GM12878 (cell line): ENCODE measurements at places on chromosomes 1 and 21. TPM values are rescaled to one million over a fixed set of nuclear protein-coding genes. Genes with fewer than 3 reads are reported as not detected.

- no peak for DNase-seq
These were observed 40.1 kb downstream of the CD2 start for GRCh38 chr1:116794371-116794770.

- DNase-seq: no peak
These were observed 55.6 kb upstream of the ADAR start for GRCh38 chr1:154663471-154664060.

Gene IL24
- 0.16 TPM in 1 of 2 replicates, not detected in the other for total RNA-seq

Gene TLCD4
- 0.05 TPM in 1 of 2 replicates, not detected in the other for total RNA-seq

DNA sequence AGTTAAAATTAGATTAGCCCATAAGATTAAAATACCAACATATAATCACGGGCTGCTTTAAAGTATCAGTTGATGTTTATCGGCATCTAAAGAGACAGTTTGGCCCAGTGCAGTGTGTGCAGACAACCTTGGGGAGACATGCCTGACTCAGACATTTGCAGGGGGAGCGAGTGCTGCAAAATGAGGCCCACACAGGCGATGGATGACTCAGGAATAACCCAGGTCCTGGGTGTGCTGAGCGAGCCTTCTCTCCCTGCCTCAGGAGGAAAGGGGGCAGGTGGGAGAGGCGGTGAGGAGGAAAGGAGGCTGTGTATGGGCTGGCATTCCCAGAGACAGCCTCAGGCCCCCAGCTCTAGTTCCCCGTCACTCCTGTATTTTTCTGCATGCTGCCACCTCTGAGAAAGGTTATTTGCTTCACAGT lies 9.0 kb downstream of the SLC9A1 start:
- DNase-seq: no peak

DNA sequence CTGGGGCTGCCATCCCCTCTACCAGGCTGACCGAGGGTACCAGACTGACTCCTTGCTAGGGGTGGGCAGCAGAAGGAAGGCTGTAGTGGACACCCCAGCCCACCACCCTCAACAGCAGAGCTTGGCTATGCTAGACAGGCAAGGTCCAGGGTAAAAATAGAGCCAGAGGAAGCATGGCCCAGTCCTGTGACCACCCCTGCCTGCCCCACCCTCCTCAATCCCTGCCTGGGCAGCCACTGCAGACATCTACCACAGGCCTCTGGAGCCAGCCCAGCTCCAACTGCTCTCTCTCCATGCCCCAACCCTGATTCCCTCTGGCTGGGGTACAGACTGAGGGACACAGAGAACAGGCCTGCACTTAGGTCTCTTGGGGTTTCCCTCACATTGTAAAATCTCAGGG lies 1.7 kb downstream of the S100A1 start:
- DNase-seq: no peak

Gene LCE1D
- total RNA-seq: not detected in 2 replicates

Gene GBP4
- total RNA-seq: 3.3 and 4.3 TPM in 2 replicates

Gene PTPN14
- total RNA-seq: 2.0 and 2.2 TPM in 2 replicates

DNA sequence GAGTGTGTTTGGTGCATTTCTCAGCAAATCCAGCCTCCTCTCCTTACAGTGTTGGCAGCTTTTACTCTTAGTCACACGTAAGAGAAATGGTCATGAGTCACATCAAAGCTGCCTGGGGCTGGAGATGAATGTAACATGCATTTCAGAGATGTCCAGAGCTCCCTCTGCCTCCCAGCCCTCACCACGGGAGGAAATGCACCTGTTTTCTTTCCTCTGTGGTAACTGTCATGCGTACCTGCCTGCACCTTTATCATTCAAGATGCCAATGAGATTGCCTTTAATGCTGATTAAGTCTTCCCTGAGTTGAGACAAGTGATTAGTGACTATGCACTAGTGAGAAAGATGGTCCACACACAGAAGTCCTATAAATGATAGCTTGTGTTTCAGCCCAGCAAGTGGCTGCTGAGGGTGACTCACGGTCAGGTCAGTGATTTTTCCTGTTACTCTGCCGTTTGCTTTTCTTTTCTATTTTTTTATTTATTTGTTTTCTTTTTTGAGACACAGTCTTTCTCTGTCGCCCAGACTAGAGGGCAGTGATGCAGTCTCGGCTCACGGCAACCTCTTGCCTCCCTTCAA lies 277.3 kb upstream of the FMN2 start:
- DNase-seq: no peak

GRCh38 chr1:116330342-116330652 lies 42.7 kb upstream of the ATP1A1 start:
- DNase-seq: no peak

Gene TBCE
- total RNA-seq: 19.7 and 22.7 TPM in 2 replicates

DNA sequence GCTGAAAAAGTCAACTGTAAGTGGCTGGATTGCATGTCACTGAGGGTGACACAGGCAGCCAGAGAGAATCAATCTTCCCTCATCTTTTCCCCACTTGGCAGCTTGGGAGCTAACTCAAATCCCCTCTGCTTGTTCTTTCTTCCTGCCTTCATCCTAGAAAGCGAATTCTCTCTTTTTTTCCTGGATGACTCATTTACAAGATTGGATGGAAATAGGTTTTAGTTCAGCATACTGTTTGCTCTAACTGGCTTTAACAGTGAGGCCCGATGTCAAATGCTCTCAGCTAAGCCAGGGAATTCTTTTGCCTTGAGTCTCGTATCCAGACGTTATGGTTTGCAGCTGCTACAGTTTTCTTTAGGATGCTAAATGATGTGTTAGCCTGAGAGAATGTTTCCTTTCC lies 72.7 kb downstream of the HUNK start:
- no peak for DNase-seq

DNA sequence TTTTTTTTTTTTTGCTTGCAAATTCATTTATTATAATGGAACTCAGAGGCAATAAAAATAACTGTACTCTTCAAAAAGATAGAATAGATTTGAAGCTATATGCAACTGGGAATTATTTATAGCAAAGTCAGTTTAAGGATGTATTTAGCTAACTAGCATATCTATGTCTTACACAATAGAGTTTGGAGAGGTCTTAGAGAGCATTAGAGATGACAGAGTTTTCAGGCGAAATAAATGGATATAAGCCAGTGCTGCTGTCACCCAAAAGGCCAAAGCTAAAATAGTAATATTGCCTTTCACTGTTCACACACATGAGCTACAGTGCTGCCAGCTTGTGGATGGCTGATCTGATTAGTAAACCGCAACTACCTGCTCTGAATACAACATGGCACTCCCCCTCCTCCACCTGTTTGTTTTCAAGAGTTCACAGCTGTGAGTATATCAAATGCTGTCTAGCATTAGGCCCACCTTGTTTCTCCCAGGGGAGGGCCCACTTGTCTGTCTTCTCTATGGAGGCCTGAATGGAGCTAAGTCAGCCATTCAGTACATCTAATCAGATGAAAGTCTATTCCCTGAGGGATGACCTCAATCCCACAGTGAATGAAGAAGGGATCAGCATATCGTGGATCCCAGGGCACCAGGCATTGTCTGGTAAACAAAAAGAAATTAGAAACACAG lies 25.2 kb upstream of the SSX2IP start:
- DNase-seq: no peak

Gene RHEX
- 7.7 and 11.4 TPM in 2 replicates for total RNA-seq

DNA sequence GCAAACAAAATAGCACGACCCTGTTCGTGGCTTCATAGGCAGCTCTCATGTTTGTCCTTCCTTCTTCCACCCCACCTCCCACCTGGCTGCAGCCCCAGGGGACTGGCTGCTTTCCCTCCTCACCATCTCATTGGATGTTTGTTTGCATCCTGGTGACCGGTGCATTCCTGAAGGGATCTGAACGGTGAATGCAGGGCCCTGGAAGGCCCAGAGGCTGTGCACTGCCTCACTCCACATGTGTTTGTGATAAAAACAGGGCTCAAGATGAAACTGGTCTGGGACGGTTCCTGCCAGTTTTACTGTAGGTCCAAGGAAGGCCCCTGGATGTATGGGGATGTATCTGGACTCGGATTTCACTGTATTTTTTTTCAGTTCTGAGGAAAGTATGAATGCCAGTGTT lies 42.8 kb downstream of the CNN3 start:
- no peak for DNase-seq

Gene TAL1
- total RNA-seq: 0.05 TPM in 2 replicates

GRCh38 chr21:34673006-34673405 lies 4.2 kb downstream of the CLIC6 start:
- no peak for DNase-seq
